Fibroblast of skin of scalp (primary cell): ENCODE measurements at places on chromosomes 2 and 18.
A peak's percentile ranks its signal among the peaks of the same experiment; 100 is the strongest.

DNA sequence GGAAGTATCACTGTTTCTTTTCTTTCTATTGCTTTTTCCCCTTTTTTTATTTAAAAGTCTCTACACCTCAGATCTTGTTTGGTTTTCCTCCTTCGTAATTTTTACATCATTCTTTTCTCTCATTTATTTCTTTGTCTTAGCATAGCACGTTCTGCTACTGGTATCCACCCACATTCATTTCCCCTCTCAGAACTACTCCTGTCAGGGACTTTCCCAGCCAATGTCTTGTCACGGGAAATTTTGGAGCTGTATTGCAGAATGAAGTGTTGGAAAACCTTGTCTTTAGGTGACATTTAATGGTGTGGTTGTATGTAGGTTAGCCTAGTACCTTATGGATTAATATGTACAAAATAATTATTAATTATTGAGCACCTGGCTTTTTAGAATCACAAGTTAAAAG lies 34.0 kb downstream of the TTLL4 start:
- DNase-seq, result no peak

- no peak for DNase-seq
Measured at GRCh38 chr18:62844850-62845643, 129.7 kb downstream of the PHLPP1 start.

- peak; percentile 78 for DNase-seq
Measured at GRCh38 chr18:12327510-12328178, 19.6 kb downstream of the TUBB6 start.

- DNase-seq, result no peak
Measured at GRCh38 chr2:163453920-163454319, 281.9 kb downstream of the FIGN start.

- DNase-seq, result no peak
Measured at GRCh38 chr18:25672490-25672889, 320.5 kb upstream of the ZNF521 start.

DNA sequence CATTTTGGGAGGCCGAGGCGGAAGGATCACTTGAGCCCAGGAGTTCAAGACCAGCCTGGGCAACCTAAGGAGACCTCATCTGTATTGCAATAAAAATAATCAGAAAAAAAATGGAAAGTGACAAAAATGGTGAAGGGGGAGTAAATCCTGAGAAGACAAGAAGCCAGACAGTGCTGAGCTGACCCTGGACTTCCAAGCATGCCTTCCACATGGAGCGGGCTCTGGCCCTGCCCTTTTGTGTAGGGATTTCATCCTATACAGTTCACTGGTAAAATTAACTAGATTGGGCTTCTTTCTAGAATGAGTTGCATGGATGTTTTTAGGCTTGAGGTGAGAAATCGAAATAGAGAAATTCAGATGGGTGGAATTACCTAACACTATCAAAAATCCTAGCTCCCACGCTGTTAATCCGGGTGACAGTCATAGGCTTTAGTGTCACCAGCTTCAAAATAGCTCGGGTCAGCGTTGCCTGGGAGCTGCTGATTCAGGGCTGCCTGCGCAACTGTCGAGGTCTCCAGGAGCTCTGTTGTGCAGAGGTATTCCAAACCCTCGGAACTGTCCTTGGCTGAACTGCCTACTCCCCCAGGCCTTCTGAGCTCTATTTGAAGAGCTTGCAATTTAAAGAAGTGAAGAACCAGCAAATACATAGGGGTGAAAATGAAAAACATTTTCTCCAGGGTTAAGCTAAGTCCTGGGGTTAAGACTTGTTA lies 21.5 kb upstream of the ZNF532 start:
- no peak for DNase-seq

- no peak for DNase-seq
Measured at GRCh38 chr2:194602750-194603149, 1054.3 kb upstream of the SLC39A10 start.
